ENCODE measurements at places on chromosomes 2 and 18.

GRCh38 chr2:71631411-71631931, 178.1 kb downstream of the DYSF start:
- DNase-seq: no peak

GRCh38 chr18:23479829-23480505, 23.3 kb upstream of the RMC1 start:
- DNase-seq: peak; percentile 25

GRCh38 chr2:181457121-181457740, at the start of gene ITGA4:
TSS of gene ITGA4 (plus strand) at chr2:181457386. CDS start at chr2:181457655, 269 bp downstream.
- DNase-seq: no peak

DNA sequence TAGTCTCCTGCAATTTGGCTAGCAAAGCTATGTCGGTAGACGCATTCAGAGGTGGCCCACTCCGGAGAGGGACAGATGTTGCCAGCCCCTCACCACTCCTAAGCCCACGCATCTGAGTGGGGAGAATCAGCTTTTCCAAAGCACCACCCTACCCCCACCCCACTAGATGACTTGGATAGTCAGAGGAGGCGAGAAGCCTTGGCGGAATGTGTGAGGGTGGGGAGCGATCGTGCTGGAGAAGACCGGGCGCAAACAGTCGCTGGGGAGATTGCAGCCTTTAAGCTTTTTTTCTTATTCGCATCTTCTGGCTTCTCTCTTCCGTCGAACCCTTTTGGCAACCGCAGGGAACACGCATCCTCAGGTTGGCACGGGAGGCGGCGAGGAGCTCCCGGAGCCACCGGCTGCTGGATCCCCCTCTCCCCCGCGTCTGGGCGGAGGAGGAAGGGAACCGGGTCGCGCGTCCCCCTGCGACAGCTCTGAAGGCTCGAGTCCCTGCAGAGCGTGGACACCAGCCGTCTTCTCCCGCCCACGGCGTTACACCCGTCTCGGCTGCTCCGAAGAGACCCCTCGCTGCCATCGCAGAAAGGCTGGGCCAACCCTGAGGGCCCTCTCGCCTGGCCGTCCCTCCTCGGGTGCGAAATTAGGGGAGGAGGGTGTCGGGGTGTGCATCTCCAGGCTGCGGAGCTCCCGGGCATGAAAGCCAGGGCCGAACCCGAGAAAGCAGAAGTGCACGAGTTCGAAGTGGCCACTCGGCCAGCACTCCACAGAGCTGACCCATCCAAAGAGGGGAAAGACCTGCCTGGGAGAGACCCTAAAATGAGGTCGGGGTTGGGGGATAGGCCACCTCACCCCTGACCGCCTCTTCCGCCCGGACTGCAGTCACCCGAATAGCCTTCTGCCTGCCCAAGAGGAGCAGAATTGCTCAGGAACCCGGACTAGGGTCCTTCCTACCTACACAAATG, 12.2 kb downstream of the EVX2 start:
- DNase-seq: no peak

GRCh38 chr2:39991298-39991697, 212.2 kb upstream of the THUMPD2 start:
- DNase-seq: no peak

GRCh38 chr2:35973132-35973736, 382.3 kb upstream of the CRIM1 start:
- no peak for DNase-seq

DNA sequence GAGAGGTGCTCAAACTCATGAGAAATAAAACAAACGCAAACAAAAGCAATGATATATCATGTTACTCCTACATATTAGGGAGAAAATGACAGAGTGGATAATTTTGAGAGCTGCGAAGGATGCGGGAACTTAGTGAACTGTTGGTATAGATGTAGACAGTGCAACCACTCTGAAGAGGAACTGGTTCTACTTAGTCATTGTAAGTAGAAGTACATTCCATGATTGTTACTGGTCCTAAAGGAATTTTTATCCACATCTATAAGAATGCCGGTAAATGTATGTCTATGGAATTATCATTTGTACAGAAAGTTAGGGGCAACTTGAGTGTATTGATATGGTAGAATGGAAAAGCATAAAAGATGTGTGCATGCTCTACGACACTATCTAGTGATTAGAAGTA, 1238.4 kb downstream of the LRP1B start:
- no peak for DNase-seq

GRCh38 chr2:50547521-50547920, 484.4 kb downstream of the NRXN1 start:
- DNase-seq: no peak

GRCh38 chr2:12928197-12928774, 211.6 kb downstream of the TRIB2 start:
- no peak for DNase-seq

GRCh38 chr18:34590503-34590902, 119.6 kb upstream of the DTNA start:
- DNase-seq: no peak

- no peak for DNase-seq
Measured at GRCh38 chr2:213253162-213253561, 31.1 kb upstream of the SPAG16 start.

GRCh38 chr2:24827321-24828237, 34.4 kb downstream of the CENPO start:
- no peak for DNase-seq

DNA sequence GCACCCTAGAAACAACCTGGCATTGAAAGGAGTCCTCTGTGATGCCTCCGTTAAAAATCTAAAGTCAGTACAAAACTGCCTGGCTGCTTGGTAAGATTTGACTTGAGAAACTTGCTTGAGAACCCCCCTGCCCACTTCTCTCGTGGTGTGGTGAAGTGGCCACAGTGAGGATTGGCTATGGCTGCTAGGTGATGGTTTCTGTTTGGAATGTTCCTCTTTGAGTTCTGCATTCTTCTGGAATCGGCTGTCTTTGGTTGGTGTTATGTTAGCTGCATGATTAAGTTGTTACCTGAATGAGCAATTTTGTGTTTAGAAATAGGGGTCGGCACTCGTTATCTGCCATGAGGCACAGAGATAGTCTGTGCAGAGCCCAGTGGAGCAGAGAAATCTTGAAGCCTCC, 21.7 kb upstream of the SAG start:
- no peak for DNase-seq

DNA sequence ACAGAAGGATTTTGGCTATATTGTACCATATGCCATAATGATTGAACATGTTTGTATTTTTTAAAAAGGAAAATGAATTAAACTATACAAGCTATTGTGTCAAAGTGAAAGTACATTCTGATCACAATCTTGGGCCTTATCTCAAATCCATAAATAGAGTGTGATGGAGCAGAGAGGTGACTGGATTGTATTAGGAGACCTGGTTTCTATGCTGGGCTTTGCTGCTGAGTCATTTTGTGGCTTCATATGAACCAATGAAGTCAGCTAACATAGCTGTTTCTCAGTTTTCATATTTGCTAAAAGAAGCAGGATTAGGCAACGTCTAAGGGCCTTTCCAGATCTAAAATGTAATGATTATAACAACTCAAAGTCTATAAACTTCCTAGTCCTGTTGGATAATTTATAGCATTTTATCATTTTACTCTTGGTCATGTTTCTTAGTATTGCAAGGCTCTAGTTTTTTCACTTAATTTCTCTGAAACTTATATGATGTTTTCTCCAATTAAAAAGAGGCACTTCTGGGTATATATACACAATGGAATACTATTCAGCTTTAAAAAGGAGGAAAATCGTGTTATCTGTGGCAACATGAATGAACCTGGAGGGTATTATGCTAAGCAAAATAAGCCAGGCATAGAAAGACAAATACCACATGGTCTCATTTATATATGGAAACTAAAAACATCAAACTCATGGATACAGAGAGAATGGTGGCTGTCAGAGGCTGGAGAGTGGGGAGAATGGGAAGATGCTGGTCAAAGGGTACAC, 112.3 kb downstream of the MEP1B start:
- no peak for DNase-seq

GRCh38 chr2:145845207-145845894, 1325.4 kb upstream of the ZEB2 start:
- no peak for DNase-seq

DNA sequence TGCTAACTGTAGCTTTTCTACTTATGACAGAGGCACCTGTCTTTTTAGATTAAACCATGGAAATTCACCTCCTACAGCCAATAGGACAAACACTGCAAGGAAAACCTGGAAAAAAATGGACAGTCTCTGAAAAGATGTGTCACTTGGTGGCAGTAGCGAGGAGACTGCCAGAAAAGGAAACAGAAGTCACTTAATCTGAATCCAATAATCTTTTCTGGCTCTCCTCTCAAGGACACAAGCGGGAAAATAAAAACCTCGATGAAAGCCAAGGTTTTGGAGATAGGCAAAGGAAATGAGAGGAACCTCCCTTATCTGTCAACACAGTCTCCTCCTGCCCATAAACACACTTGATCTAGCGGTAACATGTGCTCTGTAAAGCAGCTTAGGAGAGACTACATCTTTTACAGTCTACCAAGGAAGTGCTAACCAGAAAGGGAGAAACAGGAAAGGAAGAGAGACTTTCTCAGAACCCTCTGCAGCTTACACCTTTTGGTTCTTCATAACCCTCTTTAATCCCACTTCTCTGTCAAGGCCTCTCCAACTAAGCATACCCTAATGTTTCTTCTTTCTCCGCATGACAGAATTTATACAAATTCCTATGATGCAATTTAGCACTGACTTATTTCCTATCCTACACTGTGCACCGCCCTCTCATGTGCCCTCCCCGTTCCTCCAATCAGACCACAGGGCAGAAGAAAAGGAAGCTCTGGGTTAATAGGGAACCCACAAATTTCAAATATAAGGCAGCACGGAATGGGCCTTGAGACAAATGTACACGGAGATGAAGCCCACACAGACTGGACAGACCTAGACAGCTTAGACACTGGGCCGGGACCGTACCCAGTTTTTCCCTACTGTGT, 52.8 kb downstream of the CLASP1 start:
- DNase-seq: peak; percentile 75

DNA sequence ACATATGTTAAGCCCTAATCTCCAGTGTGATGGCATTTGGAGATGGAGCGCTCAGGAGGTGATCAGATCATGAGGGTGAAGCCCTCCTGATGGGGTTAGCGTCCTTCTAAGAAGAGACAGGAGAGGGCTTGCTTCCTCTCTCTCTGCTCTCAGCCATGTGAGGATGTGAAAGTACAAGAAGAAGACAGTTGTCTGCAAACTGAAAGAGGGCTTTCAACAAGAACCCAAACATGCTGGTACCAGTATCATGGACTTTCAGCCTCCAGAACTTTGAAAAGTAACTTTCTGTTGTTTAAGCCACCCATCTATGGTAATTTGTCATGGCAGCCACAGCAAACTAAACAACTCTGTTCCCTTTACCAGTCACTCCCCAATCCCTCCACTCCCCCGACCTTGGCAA, 47.4 kb downstream of the CACNB4 start:
- DNase-seq: no peak

DNA sequence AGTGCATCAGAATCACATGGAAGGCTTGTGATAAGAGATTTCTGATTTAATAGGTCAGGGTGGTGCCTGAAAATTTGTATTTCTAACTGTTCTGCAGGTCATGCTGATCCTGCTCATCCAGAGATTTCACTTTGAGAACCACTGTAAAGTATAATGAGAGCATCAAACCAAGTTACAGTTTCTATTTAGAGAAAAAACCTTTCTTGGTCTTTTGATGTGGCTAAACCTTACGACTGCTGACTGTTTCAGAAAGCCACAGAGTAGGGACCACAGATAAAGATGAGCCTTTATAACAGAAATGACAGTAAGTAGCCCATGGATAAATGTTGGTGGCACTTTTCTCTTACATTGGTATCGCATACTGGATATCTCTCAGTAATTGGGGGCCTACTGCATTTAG, 109.4 kb upstream of the FANCL start:
- no peak for DNase-seq

DNA sequence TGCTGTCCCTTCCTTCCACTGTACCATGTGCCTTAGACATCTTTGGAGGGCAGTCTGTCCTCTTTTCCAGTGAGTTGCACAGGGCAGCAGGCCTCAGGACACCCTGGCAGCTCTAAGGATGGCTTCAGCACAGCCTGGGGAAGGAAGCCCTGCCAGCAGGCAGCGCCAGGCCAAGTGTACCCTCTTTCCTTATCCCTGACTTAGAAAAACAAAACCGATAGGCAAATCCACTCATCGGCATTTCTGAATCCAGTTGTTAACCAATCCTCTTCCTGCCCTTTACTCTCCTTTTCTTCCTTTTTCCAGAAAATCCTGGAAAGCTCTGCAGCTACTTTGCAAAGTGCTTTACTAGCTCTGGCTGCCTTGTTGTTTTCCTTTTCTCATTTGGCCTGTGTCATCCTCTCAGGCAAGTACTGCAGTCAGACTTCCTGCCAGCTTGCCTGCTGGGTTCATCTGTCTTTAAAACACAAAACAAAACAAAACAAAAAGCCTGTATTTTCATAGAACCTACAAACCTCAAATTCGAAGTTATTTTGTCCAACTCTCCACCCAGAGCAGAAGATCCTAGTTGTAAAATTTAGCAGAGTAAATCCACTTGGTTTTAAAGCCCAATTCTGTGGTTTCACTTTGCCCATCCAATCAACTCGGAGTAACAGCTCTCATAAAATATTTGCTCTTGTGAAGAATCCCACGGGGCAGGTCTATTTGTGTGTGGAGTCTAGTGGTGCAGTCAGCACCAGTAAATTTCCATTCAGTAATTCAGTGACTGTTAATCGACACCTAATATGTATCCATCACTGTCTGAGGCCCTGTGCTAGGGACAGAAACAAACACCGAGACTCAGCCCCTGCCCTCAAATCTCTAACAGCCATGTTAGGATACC, 45.2 kb downstream of the PCBP1 start:
- DNase-seq: peak; percentile 74

GRCh38 chr2:96865654-96866053, 4.2 kb downstream of the SEMA4C start:
- no peak for DNase-seq

DNA sequence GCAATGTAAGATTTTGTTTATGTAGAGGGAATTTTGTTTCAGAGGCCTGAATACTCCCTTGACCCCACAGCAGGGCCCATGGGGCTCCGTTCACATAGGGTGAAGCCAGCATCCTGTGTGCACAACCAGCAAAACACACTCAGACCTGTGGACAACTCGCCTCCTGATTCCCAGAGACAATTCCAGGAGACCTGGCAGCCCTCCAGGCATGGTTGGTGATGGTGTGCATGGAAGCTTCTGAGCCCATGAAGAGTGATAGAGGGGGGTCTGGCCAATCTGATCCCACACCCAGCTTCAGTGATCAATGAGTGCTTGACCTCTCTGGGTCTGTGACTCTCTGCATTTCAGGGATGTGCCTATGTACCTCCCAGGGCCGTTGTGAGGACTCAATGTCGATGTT, 91.0 kb upstream of the RAB6C start:
- DNase-seq: no peak

DNA sequence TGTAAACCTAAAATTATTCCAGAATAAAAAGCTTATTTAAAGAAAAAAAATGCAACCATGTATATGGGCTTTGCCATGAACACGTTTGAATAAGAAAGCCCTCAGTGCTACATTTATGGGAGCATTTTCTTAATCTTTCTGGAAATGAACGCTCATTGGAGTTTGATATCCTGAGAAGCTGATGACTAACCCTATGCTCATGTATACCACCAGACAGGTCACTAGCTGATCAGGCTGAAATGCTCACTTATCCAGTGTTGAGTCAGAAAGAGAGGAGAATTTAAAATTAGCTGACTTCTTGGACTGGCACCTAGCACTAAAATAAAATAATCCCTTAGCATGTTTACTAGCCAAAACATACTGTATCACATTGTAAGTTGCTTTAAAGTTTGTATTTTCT, 254.9 kb upstream of the SIX3 start:
- no peak for DNase-seq

- no peak for DNase-seq
Measured at GRCh38 chr2:197297772-197298318, 12.7 kb downstream of the ANKRD44 start.

All from KG1 (cell line).